ENCODE measurements at places on chromosomes 5 and 9. TPM values are rescaled to one million over a fixed set of nuclear protein-coding genes. Genes with fewer than 3 reads are reported as not detected.

GRCh38 chr5:79236362-79236969 lies 535 bp downstream of the JMY start:
- DNase-seq, result no peak

UGT3A2 gene
- total RNA-seq, result 0.44 TPM

SLC36A3 gene
- total RNA-seq, result not detected

MYOT gene
- total RNA-seq, result 1.3 TPM

- no peak for DNase-seq
Measured at GRCh38 chr5:61704289-61704688, 372.2 kb downstream of the ZSWIM6 start.

KIF4B gene
- total RNA-seq, result not detected

DNA sequence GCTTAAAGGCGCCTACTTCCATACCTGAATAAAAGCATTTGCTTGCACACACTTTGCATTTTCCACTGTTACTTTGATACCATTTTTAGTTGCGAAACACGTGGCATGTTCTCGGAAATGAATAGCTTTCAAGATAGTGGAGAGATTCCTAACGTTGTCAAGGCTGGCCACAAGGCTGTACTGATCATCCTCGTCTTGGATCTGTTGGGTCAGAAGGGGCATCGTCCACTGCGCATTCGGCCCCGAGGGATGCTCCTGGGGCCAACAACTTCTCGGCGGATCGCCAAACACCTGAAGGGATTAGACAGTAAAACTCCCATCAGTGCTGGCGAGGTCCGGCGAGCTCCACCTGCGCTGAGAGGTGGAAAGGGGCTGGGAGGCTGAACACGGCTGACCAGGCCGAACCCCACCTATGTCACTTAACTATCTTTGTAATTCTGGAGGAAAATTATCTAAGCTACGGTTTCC lies 599 bp downstream of the RAD1 start:
- no peak for DNase-seq

SPINK6 gene
- total RNA-seq, result not detected

DNA sequence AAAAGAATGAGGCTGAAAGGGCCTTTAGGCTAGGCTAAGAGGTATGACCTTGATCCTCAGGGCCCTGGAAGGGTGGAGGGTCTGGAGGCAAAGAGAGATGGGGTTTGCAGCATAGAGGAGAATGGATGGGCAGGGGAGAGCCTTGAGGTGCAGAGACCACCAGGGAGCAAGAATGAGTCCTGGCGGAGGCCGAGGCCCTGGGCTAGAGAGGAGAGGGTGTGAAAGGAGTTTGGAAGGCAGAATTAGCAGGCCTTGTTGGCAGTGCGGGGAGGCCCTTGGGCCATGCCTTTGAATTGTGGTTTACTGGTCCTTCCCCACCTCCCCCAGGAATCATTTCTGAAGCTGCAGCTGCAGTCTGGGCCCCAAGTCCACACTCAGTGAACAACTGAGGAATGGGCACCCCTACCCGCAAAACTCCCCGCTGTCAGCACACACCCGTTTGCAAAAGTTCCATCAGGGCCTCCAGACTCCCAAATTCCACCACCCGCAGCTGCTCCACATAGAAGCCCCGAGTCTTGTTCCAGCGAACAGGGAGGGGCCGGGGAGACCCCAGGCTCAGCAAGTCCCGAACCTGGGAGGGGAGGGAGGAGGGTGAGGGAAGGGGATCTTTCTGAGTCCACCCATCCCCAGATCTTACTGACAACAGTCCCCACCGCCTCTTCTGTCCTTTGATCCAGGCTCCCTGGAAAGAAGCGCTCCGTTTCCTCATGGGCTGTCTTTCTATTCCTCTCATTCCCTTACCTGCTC lies 2.1 kb downstream of the KIF12 start:
- DNase-seq, result no peak

- DNase-seq, result no peak
Measured at GRCh38 chr5:180641566-180641900, 7.9 kb downstream of the FLT4 start.

PRRX2 gene
- total RNA-seq, result 6.5 TPM

GRCh38 chr9:127628758-127629467 lies 16.8 kb downstream of the STXBP1 start:
- DNase-seq, result no peak

DNA sequence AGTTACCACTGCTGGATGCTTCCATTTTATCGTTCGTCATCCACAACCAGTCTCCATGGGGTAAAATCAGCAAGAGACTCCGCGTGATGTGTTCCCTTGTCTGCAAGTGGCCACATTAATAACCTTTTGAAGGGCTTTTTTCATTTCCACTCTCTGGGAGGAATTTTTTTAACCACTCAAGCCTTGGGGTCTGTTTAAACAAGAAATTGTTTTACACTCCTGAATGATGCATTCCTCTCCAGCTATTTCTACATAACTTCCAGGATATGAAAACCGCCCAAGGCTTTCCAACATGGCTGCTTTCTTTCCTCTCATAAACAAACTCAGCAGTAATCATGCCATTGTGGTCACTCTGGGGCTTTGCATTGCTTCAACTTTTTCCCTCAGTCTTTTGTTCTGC lies 217.2 kb upstream of the DAPK1 start:
- DNase-seq, result no peak

- DNase-seq, result no peak
Measured at GRCh38 chr5:42874621-42875198, 63.0 kb upstream of the SELENOP start.

GRCh38 chr9:133475292-133476012 lies 3.4 kb downstream of the SLC2A6 start:
- no peak for DNase-seq

GRCh38 chr5:93635991-93636390 lies 53.0 kb downstream of the NR2F1 start:
- DNase-seq, result no peak

DNA sequence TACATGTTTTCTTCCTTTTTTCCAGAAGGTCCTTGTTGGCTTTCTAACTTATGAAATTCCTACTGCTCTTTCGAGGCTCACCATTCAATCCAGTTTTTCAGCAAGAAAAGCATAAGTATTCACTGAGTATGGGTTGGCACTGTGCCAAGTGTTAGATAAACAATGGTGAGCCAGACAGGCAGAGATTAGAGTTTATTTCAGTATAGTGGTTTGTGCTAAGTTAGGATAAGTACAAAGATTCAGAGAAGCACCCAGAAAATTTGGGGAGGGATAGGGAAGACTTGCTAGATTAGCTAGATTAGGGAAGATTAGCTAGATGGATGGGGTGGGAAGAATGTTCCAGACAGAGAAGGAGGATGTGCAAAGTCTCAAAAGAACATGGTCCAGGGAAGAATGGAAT lies 122.9 kb downstream of the OXCT1 start:
- DNase-seq, result no peak

PAEP gene
- not detected for total RNA-seq

LECT2 gene
- total RNA-seq, result not detected

KCNMB1 gene
- total RNA-seq, result 26.6 TPM

DNA sequence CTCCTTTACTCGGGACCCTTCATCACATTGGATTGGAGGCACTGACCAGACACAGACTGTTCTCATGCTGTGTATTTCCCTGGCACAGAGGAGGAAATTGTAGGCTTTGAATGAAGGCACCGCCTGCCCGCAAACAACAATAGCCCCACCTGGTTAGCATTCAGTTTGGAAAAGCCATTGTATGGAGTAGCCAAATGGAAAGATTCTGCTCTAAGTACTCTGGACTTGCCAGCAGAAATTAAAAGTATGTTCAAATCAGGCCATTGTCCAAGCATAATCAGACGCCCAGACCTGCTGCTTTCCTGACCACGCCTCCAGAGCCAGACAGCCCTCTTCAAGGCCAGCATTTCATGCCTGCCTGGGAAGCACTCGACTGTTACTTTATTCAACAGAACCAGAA lies 8.0 kb upstream of the SEMA4D start:
- DNase-seq, result no peak

GKAP1 gene
- 9.5 TPM for total RNA-seq

PCDHA6 gene
- 0.96 TPM for total RNA-seq

DNA sequence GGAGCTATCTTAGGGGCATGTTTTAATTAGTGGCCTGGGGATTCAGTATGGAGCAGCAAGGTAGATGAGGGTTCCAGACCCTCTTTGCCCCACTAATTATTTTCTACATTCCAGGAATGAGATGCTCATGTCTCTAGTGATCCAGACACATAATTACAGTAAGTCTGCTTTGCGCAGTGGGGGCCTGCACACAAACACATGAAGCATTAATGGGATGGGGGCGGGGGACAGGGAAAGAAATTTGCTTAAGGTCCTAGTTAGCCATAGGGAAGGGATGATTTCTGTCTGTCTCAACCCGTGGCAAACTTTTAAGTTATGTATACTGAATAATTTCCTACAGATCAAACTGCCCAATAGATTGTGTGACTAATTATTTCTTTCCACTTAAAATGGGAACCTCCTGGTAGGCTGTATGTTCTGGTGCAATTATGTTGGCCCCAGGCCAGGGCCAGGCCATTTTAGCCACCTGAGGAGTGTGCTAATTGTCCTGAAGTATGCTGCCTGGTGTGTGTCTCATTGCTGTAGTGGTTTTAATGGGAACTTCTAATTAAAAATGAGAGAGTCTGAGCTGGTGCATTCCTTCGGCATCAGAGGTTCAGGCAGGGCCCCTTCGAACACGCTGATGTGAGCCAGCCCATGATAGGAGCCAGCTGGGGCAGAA lies 134.4 kb downstream of the PTTG1 start:
- DNase-seq, result no peak
